ENCODE measurements at places on chromosomes 13 and 19.

GRCh38 chr13:113209759-113210421 is 477 bp downstream of the CUL4A start:
- peak; percentile 53 for DNase-seq

GRCh38 chr13:27440408-27440807 is 10.0 kb downstream of the MTIF3 start:
- DNase-seq, result no peak

GRCh38 chr13:30819136-30819888 is 84.0 kb downstream of the ALOX5AP start:
- peak; percentile 73 for DNase-seq

DNA sequence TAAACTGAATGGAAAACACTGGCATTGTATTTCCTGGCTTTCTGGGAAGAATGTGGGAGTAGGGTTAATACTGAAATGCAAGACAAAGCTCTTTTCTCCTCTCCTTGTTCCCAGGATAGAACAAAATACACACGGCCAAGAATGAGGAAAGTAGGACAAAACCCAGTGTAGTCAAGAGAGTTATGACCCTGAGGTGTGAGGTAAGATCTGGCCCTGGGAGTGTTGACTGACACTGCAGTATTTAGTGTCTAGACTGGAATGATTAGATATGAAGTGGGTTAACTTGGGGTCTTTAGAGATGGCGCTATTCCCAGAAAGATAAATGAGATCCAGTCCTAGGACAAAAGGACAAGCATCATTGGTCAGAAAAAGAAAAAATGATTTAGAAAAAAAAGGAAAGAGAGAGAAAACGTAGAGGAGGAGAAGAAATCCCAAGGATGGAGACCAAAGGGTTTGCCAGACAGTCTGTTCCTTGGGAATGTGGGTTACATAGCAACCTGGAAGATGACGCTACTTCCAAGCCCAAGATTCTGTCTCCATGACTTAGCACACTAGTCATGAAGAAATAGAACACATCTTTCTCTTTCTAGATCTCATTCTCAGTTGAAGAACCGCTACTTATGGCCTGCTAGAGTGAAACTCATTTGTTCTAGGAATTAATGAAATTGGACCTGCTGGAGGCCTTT is 543.6 kb upstream of the GPC6 start:
- DNase-seq, result no peak

GRCh38 chr13:81488021-81488420 is 1147.1 kb upstream of the SPRY2 start:
- DNase-seq, result no peak

- peak; percentile 85 for DNase-seq
These were observed 31.5 kb downstream of the KLF5 start for GRCh38 chr13:73090116-73090822.

GRCh38 chr19:45920458-45920857 is 5.9 kb upstream of the NANOS2 start:
- no peak for DNase-seq

- DNase-seq, result peak; percentile 57
These were observed 289.9 kb downstream of the RFC3 start for GRCh38 chr13:34107806-34108205.

GRCh38 chr19:6947745-6948144 is 60.4 kb downstream of the ADGRE1 start:
- peak; percentile 53 for DNase-seq

DNA sequence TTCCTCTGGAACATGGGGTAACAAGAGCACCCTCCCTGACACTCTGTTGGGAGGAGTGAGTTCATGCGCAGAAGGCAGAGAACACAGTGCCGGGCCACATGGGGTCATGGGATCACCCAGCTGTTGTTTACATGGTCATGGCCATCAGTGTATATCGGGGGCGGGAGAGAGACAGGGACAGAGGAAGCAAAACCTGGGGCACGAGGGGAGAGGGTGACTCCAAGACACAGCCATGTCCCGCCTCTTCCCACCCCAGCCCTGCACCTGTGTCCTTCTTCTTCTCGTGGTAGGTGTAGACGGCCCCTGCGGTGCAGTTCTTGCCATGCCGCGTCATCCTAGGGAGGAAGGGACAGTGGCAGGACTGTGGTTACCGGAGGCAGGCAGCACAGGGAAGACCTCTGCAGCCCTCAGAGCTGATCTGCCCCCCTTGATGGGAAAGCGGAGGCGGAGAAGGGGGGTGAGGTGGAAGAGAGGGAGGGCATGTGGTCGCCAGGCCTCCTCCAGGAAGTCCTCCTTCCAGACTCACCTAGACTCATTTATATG is 19.9 kb downstream of the NOSIP start:
- no peak for DNase-seq

DNA sequence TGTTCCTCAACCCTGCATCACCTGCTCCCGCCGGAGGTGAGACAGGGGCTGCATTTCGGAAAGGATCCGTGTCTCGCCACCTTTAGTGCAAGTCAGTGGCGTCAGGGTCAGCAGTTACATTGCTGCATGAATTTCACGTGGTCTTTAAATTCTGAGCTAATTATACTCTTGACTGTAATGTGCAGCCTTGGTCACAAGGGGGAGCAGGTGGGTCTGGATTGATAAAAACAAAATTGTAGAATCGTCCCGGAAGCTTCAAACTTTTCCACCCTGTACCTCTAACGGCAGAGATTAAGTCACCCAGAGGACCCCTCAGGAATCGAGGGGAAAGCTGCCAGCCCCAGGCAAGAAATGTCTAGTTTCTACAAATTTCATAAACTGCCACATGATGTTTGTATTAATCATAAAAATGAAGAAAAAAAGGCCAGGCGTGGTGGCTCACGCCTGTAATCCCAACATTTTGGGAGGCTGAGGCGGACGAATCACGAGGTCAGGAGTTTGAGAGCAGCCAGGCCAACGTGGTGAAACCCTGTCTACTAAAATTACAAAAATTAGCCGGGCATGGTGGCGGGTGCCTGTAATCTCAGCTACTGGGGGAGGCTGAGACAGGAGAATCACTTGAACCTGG is 20.2 kb downstream of the BBC3 start:
- DNase-seq, result peak; percentile 79

DNA sequence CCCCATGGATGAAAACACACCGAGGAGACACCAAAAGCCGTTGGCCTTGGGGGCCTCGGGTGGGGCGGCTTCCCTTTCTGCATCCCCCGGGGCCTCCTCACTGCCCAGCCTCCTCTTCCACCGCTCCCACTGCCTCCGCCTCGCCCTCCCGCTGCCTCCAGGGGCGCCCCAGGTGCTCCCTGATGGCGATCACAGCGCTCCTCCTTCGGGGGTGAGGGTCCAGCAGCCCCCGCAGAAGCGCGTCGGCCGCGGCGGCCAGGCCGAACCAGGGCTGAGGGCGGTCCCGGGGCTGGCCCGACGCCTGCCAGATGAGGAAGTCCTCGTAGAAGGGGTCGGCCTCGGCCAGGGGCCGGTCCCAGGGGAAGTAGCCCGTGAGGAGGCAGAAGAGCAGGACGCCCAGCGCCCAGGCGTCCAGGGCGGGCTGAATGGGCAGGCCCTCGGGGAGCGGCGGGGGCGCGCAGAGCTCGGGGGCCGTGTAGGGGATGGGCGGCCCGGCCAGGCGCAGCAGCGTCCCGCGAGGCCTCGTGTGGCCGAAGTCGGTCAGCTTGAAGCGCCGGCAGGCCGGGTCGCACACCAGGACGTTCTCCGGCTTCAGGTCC is 7.2 kb downstream of the SBK2 start:
- DNase-seq, result no peak

DNA sequence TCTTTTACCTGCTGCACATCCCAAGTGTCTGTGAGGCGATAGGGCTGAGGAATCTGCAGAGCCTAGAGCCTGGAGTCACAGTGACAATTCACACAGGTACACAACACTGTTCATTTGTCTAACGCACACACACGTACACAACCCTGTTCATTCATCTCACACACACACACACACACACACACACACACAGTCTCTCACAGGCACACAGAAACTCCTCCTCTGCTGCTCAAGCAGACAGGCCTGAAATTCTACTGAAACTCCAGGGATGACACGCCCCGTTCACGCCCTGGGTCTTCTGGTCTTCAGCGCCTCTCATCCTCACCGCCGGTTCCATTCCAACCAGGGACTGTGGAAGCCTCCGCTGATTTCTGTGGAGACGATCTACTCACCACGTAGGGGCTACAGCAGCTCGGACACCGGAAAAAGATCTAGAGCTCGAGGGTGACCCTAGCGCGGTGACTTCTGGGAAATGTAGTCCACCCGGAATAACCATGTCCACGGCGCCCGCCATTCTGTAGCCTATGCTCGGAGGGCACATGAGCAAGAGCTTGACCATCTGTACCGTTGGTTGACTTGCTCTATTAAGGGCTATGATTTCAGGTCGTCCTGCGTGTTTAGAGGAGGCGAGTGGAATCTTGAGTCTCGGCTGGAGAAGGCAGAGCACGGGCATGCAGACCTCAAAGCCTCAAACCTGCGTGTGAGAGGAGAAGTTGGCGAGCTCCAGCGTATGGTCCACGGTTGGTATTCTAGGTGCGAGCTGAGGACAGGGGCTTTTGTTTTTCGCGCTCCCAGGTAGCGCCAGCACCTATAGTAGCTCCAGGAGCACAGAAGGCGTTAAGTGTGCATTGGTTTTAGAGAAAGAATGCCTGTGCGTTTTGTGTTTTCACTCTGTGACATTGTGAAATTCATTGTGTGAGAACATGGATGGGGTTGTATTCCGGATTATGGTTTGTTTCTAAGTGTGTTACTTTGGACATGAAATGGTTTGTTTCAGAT is 33.4 kb downstream of the ZNF45 start:
- peak; percentile 86 for DNase-seq

DNA sequence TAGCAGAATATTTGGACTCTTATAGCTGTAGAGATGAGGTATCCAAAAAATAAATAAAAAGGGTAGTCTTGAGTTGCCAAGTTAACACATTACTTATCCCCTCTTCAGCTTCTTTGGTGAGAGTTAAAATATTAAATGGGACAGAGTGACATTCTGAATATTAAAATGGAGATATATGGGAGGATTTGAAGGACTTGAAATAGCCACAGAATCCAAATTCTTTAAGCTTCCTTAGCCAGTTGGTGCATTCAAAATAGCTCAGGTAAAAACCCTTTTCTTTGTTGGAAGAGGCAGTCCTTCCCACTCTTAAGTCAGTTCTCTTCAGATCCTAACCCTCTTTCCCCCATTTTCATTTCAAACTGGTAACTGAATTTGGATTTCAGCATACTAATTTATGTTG is 130.1 kb upstream of the KLF12 start:
- no peak for DNase-seq

GRCh38 chr13:36131931-36132297 is 732 bp upstream of the DCLK1 start:
- DNase-seq, result peak; percentile 51

DNA sequence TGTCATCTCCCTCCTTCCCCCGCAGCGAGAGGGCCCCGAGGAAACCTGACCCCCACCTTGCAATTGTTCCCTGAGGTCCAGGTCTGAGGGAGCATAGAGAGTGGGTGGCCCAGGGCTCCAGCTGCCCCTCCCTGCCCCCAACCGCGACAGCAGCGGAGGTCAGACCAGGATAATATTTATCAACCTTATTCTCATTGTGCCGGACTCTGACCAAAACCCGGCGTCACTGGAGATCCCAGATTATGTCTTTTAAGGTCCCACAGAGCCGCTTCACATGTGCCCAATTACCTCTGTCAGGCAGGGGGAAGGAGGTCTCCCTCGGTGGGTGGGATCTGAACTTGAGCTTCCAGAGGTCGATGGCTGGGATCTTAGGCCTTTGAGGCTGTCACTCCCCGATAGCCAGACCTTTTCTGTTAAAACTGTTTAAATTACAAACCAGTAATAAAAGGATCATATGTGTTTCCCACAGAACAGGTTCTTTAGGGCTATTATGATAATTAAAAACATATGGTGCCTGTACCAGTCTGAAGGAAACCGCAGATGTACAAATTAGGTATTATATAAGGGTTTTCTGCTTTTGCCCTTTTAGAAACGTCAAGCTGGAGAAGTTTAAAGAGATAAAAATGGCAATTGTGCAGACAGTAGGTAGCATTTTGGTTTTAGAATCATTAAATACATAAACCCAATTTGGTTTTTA is 195.5 kb downstream of the ZNF536 start:
- peak; percentile 31 for DNase-seq

DNA sequence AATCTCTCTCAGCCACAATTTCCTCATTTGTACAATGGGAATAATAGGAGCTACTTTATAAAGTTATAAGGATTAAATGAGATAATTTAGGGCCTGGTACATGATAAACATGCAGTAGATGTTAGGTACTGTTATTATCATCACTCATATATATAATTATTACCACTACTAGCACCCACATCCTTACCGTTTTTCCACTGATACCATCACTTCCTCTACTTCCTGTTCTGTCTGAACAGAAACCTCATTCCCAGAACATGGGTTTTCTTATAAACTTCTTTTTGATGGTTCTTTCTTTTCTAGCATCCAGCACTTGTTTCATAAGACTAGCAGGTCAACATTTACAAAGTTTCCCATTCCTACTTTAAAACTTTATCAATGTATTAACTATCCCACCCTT is 6.3 kb downstream of the CDADC1 start:
- no peak for DNase-seq

DNA sequence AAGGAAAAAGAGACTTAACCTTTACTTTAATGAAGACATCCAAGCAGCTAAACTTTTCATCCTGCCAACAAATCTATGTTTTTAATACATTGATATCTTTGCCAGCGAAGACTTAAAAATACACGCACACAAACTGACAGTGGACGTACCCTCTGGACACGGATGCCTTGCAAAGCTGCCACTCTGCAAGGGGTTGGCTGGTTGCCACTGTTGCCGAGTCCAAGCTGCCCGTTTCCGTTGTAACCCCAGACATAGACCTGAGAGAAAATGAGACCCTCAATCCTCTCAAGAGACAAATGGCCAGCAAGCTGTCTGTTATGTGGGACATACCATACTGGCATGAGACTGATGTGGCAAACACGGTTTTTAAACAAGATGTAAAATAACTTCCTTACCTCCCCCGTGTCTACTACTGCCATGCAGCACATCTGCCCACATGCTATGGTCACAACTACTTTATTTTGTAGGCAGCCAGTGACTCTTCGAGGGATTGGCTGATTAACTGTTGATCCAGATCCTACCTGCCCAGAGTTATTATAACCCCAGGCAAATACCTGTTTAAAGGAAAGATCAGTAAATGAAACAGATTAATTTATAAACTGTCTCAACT is 21.2 kb downstream of the RCBTB2 start:
- no peak for DNase-seq

DNA sequence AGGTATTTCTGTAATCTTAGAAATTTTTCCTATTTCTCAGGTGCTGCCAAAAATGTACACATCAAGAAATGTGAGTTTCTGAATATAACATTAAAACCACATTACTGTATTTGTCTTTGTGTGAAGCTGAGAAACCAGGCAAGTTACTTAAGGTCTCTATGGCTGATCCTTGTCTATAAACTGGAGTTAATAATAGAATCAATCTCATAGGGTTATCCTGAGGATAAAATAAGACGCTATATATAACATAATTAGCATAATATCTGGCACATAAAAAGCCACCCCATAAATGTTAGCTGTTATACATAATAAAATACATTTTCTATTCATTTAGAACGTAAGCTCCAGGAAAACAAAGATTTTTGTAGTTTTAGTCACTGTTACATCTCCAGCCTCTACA is 6.1 kb downstream of the RNF6 start:
- no peak for DNase-seq

DNA sequence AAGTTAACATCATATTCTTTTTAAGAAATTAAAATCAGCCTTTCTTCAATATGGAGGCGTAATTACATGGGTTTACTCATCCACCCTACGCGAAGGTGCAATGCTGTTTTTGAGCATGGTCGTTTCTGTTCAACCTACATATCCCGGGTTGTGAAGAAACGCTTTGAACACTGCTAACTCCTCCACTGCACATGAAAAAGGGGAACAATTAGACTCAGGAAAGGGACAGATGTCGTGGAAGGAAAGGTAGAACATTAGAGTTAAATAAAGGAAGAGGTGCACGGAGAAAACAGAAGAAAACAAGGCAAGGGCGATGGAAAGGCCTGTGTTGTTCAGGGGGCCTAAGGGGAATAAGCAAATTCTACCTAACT is 4.1 kb downstream of the ZIC5 start:
- DNase-seq, result no peak

Measured in fibroblast of skin of right biceps (primary cell).